Heart right ventricle (tissue), 16 donors: ENCODE measurements at places on chromosomes 13 and 19. TPM values are rescaled to one million over a fixed set of nuclear protein-coding genes. Genes with fewer than 3 reads are reported as not detected.

LRG1 gene
- 0.36 TPM for total RNA-seq

KLK2 gene
- not detected for total RNA-seq

SLC7A9 gene
- not detected for total RNA-seq

C19orf67 gene
- total RNA-seq = not detected

KLK3 gene
- total RNA-seq = not detected

IGFL4 gene
- total RNA-seq = not detected

FGF21 gene
- total RNA-seq = not detected

PRR20D gene
- total RNA-seq = not detected

ZFP28 gene
- total RNA-seq = 8.5 TPM

SOHLH2 gene
- total RNA-seq = 0.81 TPM

ZFR2 gene
- not detected for total RNA-seq

ETV2 gene
- total RNA-seq = not detected

ACP7 gene
- not detected for total RNA-seq

C1QTNF9B gene
- total RNA-seq = 1.5 TPM

IGFLR1 gene
- total RNA-seq = 17.1 TPM

KLK8 gene
- not detected for total RNA-seq

NDUFB7 gene
- 450 TPM for total RNA-seq

ZNF468 gene
- total RNA-seq = 8.5 TPM

PSG4 gene
- not detected for total RNA-seq

KIR2DL3 gene
- total RNA-seq = not detected

TMEM238 gene
- 1.3 TPM for total RNA-seq

STXBP2 gene
- total RNA-seq = 2.6 TPM

CAPN12 gene
- 0.62 TPM for total RNA-seq

DAND5 gene
- total RNA-seq = 8.3 TPM

ATP8B3 gene
- 0.45 TPM for total RNA-seq

ZIM2 gene
- total RNA-seq = not detected
